ENCODE measurements at places on chromosomes 1 and 21. TPM values are rescaled to one million over a fixed set of nuclear protein-coding genes. Genes with fewer than 3 reads are reported as not detected.
A peak's percentile ranks its signal among the peaks of the same experiment; 100 is the strongest.

DNA sequence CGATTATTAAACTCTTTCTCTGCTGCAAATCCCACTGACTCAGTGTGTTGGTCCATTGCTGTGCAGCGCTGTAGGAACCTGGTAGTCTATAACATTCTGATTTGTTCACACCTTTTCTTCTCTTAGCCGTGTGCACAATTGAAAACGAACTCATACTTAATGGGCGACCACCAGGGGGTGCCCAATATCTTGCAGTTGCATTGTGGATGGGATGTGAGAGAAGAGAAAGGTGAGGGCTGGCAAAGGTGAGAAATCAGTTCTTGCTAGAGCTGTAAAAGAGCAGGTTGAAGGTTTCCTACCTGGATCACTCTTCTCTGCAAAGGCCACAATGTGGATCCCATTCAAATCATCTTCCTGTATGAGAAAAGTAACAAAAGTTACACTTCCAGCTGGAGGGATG lies 51.0 kb downstream of the CASQ2 start:
- H3K4me1 ChIP-seq: no peaks in the 10 kb centered on the region
- no peaks in the 10 kb centered on the region for H3K27me3 ChIP-seq
- no peak overlapping the region for H3K27ac ChIP-seq
- DNase-seq: peak; percentile 63
- no peaks in the 10 kb centered on the region for H3K36me3 ChIP-seq
- H3K4me3 ChIP-seq: no peak overlapping the region

- no peaks in the 10 kb centered on the region for H3K27me3 ChIP-seq
- no peak overlapping the region for H3K4me3 ChIP-seq
- no peak for DNase-seq
- H3K4me1 ChIP-seq: peaks cover 23% of the 10 kb centered on the region
- peaks cover 17% of the 10 kb centered on the region for H3K36me3 ChIP-seq
Measured at GRCh38 chr1:207754974-207755700, 3.3 kb downstream of the CD46 start.

DNA sequence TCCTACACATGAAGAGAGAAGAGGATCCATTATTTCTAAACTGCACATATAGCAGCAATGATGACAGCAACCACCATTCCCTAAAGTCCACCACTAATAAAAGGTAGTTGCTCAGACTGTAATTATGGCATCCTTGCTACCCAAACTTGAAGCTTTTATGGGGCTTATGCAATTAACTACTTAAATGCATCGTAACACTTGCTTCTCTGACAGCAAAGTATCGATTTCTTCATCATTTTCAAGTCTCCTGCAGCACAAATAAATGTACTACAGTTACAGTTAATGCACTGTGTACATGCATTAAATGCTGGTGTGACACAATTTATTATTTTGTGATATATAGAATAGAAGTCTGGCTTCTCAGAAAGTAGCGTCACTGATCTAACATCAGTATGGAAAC lies 241.7 kb downstream of the USH2A start:
- no peaks in the 10 kb centered on the region for H3K27me3 ChIP-seq
- DNase-seq: no peak
- H3K27ac ChIP-seq: no peak overlapping the region

The TCEA3 gene
- 29.6 TPM for total RNA-seq

Measured in liver (tissue), 10 donors.